ENCODE measurements at places on chromosomes 3 and 15.
A peak's percentile ranks its signal among the peaks of the same experiment; 100 is the strongest.

DNA sequence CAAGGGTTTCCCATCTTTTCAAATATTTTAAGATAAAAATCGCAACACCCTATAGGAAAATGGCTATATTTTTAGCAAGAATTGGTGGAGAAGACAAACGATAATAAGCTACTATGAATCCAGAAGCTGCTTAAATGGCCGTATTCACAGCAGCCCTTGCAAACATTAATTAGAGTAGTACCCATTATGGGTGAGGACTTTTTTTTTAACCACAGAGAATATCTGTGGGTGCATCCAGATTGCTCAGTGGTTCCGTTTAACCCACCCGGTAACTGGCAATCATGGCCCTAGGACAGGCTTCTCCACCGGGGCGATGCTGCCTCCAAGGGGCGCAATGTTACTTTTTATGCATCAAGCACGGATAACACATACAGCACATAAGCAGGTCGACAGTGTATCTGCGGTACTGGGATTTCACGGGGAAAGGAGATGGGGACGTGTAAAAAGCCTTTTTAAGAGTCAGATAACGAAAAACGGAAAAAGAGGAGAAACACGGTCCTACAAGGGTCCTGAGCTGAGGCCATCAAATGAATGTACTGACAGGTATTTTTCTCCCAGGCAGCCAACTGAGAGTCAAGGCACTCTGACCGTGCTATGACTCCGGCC is 968 bp upstream of the TMEM266 start:
- peak; percentile 18 for DNase-seq

- no peak for DNase-seq
These were observed 1.8 kb upstream of the LARP6 start for GRCh38 chr15:70855764-70856163.

- no peak for DNase-seq
These were observed 24.1 kb downstream of the SLC24A5 start for GRCh38 chr15:48144889-48145288.

- no peak for DNase-seq
These were observed 21.0 kb downstream of the THSD4 start for GRCh38 chr15:71136159-71136783.

GRCh38 chr3:120931593-120931992 is 23.6 kb downstream of the STXBP5L start:
- DNase-seq, result no peak

DNA sequence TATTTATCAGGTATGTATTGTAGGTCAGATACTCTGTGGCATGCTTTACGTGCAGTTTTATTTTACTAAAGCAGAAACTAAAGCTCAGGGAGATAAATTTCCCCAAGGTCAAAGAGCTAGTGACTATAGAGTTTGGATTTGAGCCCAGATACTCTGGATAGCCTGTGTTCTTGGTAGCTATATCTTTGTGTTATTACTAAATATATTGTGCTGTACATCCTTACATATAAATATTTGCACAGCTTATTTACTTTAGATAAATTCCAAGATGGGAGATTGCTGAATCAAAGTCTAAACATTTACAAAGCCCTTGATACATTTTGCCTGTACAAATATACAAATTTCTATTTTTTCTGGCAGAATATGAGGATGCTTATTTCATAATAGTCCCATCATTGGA is 660.9 kb upstream of the NAALADL2 start:
- DNase-seq, result no peak

Measured in CD4-positive, alpha-beta T cell (primary cell).